Activated naive CD4-positive, alpha-beta T cell treated with Interleukin-2 at 50 U/mL for 16 hours (primary cell): ENCODE measurements at places on chromosomes 7 and 10.

DNA sequence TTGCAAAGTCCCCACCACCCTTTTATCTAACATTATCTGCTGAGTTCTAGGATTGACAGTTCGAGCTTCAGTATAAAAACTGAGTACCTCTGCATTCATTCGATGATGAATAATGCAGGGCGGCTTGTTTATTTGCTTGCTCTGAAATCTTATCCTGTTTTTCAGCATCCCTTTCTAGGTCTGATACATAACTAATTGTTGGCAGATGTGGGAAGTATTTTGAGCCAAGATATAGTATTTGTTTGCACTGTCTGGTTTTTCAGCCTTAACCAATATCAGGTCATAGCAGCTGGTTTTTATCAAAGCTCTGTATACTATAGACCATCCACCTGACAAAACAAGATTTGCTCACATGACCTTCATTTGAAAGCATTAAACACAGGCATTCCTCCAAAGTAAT is 161.4 kb downstream of the TFEC start:
- no peak for DNase-seq

DNA sequence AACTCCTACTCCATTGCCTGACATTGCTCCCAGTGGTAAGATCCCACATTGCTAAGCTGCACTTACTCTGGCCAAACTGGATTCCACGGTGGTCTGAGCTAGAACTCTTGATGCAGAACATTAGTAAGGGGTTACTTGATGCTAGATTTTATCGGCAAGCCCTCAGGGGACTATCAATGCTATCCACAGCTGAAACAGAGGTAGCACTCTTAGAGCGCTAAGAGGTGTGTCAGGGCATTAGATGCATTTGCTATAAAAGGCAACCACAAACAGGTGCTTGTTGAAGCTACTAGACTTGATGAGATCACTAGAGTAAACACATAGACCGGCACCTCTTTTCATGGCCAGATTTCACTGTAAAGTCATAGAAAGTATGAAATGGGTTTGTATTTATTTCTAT is 116.3 kb downstream of the MDFIC start:
- no peak for DNase-seq

- no peak for DNase-seq
These were observed 7.3 kb downstream of the TRIM8 start for GRCh38 chr10:102651455-102652169.

DNA sequence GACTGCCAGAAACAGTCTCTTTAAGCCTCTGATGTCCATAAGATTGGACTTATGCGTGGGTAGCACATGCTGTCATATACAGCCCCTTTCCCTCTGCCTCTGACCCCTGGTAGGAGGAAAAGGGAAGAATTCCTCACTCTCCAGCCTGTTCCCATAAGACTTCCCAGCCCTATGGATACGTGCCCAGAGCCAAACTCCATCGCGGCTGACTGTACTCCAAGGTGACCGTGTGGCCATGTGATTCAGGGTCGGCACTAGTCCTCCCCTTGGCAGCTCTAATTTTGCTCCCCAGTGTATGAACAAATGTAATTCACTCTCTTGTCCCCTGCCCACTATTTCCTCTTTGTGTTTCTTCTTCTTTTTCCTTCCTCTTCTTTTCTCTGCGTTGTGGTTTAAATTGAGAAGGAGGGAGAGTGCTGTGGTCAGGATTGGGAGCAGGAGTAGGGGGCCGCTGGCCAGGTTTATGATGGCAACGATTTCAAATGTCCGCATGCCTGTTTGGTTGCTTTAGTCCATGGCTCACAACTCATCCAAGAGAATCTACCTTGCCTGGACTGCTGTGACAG is 43.8 kb downstream of the PRLHR start:
- no peak for DNase-seq

DNA sequence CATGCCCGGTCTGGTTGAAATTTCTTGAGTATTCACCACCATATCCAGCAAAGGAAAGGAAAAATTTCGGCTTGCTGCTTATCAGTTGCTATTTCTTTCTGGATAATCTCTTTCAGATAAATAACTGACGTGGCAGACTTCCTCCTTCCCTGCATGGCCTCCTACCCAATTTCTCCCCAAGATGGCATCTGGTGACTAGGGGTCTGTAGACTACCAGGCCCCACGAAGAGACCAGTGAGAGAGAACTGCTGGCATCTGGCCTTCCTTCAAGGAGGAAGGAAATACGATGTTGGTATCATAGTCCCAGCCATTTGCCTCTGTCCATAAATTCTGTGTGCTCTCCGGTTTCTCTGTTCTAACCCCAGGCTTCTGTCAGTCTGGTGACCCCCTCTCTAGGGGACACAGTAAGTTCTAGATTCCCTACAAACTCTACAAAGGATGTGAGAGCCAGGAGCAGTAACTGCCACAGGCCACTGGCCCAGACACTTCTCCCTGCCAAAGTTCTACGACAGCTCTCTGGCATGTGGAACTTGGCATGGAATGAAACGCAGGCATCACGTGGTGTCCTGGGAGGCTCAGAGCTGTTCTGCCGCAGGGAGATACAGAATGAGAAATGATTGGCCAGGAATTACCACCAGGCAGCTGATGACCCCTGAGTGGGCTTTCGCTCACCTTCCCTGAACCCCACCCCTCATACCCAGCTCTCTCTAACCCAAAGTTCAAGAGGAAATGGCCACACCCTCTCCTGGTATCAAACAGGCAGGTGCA is 30.0 kb upstream of the MSRB2 start:
- DNase-seq, result no peak

GRCh38 chr10:83991986-83992753 is 147.1 kb upstream of the GHITM start:
- no peak for DNase-seq

DNA sequence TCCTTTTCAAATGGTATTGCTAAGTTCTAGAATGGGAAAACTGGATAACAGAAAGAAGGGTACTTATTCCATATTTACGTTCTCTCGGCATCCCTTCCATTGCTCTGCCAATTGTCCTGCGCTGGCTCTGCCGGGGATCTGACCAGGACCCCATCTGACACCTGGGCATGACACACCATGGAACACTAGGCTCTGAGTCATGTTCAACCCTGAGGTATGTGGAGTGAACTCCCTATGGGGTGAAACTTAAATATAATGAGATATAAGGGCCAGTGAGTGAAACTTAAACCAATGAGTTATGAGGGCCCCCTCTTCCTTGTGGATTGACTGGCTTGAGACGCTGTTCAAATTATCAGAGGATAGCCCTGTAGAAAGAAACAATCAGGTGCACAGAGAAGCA is 55.1 kb upstream of the ZEB1 start:
- DNase-seq, result no peak
